ENCODE measurements at places on chromosomes 1 and 21.

- DNase-seq: no peak
These were observed 20.0 kb upstream of the PDZK1IP1 start for GRCh38 chr1:47209725-47210325.

DNA sequence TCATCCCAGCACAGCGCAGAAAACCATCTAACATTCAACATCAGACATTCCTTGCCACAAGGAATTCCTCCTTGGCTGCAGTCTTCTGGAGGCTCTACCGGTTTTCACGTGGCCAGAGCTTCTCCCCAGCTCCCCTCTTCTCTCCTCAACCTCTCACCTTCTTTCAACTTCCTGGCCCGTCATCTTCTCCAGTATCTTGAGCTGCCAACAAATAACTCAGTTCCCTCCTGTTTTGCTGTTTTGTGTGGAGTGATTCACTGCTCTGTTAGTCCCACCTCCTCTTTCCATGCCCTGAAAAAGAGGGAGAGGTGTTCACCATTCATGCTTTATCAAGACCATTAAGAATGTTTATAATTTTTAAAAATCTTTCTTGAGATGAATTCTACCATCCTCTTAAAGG is 32.6 kb downstream of the PIGM start:
- DNase-seq: no peak

DNA sequence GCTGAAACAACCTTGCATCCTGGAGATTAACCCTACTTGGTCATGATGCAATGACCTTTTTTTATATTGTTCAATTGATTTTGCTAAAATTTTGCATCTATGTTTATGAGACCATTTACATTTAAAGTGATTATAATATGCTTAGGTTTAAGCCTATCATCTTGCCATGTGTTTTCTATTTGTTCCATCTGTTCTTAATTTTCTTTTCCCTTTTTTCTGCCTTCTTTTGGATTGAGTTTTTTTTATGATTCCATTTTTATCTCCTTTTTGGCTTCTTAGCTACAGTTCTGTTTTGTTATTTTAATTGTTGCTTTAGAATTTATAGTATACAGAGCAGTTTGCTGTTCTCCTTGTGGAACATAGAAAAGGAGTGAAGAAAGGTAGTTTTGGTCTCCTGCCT is 385.1 kb upstream of the USP24 start:
- DNase-seq: no peak

GRCh38 chr1:152461544-152461943 is 47.5 kb upstream of the CRNN start:
- peak; percentile 78 for DNase-seq

DNA sequence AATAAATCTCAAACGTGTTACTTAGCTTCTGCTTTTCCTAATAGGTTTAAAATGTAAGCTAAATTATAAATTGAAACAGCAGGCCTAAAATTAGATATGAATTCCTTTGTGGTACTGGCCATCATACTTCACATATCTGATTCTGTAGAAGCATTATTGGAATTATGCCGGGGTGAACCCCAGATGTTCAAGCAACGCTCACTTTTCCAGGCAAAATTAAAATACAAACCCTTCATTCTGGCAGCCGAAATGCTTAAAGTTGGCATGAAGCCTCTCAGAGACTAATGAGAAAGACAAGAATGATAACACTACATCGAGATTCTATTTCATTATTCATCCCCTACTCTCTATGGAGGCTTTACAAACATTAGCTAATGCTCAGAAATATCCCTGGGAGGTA is 1352.7 kb upstream of the ADGRL2 start:
- DNase-seq: no peak

DNA sequence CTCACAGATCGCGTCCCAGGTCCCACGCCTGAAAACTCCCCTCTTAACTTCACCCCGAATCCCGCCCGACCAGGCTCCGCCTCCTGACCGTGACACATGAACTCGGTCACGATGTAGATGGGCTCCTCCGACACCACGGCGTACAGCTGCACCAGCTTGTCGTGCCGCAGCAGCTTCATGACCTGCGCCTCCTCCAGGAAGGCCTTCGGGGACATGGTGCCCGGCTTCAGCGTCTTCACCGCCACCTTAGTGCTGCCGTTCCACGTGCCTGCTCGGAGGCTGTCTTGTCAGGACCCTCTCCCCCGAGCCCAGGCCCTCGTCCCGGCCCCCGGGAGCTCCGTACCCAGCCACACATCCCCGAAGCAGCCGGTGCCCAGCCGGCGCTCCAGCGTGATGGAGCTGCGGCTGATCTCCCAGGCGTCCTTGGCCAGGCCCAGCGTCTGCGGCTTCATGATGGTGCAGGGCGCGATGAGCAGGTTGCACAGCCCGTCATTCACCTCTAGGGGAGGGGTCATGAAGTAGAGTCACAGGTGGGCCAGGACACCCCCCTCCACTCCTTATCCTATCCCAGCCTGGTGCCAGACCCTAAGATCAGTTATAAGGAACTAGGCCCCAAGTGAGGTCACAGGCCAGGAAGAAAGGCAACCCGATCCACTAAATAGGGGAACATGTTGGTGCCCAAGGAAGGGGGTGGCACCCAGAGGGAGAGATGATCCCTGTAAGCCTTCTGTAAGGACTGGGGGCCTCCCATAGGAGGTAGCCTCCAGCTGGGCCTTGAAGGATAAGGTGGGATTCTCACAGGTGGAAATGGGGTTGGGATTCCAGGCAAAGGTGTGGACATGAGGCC is 11.6 kb upstream of the AHDC1 start:
- DNase-seq: no peak

- no peak for DNase-seq
These were observed 323.9 kb downstream of the DISC1 start for GRCh38 chr1:231950331-231951128.

GRCh38 chr1:157106813-157107189 is 7.2 kb upstream of the ETV3L start:
- no peak for DNase-seq

GRCh38 chr1:53583021-53583867 is 124.0 kb downstream of the DMRTB1 start:
- no peak for DNase-seq

- no peak for DNase-seq
These were observed 57.0 kb downstream of the HSPG2 start for GRCh38 chr1:21879928-21880618.

- peak; percentile 26 for DNase-seq
These were observed 13.8 kb downstream of the GPATCH2 start for GRCh38 chr1:217617126-217617525.

DNA sequence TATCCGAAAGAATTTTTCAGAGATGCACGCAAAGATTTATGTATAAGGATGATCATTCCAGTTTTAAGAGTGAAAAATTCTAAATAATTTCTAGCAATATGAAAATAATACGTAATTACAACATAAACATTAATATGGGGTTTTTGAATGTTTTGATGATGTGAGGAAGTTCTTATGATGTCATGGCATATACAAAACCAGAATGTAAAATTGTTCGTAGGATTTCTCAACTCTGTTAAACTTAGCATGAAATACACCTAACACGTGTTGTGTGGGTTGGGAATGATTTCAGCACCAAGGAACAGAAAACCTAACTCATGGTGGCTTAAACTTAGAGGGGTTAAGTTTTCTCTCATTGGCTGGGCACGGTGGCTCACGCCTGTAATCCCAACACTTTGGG is 62.2 kb downstream of the MYOM3 start:
- DNase-seq: no peak

DNA sequence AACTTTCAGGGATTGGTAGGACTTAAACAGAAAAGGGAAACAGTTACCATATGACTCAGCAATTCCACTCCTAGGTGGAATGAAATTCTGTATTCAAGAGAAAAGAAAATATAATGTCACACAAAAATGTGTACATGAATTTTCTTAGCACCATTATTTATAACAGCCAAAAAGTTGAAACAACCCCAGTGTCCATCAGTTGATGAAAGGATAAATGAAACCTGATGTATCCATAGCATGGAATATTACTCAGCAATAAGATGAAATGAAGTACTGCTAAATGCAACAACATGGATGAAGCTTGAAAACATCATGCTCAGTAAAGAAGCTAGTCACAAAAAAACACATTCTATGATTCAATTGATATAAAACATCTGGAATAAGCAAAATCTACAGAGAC is 15.5 kb downstream of the EEIG2 start:
- no peak for DNase-seq

DNA sequence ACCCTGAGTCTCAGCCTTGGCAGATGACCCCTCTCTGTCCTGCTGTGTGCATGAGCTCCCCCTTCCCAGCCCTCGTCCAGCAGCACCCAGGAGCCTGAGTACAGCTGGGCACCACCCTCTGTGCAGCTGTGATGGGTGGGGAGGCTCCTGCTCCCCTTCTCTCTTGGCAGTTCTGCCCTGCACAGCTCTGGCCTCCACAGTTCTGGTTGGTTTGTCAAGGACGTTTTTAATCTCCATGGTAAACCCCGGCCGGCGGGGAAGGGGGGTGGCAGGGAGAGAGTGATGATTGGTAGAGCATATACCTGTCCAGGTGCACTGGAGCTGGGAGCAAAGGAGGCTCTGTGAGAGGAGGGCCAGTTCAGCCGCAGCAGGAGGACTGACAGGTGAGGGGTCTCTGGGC is at the start of gene CLCNKA:
TSS of gene CLCNKA (plus strand) at position 356 of the 400 bp plus-strand sequence. CDS start 584 bp downstream, outside the sequence.
- no peak for DNase-seq

DNA sequence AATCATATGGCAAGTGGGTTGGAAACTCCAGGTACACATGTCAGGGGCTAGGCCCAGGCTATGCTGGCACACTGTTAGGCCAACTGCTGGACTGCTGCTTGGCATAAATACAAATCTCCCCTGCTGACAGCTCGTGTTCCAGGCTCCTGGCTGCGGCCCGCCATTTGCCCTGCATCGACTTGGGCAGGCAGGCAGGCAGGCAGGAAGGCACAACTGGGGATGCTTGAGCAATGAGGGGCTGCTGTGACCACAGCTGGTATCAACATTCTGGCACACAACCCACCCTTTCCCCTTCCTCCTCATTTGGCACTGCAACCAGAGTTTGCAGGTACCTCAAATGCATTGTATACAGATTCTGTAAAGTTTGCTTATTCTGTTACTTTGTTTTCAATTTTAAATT is 53.2 kb downstream of the SAMSN1 start:
- DNase-seq: no peak

DNA sequence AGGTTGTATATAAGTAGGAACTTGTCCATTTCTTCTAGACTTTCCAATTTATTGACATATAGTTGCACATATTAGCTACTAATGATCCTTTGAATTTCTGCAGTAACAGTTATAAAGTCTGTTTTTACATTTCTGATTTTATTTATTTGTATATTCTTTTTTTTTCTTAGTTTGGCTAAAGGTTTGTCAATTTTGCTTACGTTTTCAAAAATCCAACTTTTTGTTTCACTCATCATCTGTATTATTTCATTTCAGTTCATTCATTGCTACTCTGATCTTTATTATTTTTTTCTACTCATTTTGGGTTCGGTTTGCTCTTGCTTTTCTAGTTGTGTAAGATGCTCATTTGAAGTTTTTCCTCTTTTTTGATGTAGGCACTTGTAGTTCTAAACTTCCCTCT is 97.9 kb downstream of the RPS6KC1 start:
- no peak for DNase-seq

- no peak for DNase-seq
These were observed 16.1 kb downstream of the WLS start for GRCh38 chr1:68216089-68216772.

DNA sequence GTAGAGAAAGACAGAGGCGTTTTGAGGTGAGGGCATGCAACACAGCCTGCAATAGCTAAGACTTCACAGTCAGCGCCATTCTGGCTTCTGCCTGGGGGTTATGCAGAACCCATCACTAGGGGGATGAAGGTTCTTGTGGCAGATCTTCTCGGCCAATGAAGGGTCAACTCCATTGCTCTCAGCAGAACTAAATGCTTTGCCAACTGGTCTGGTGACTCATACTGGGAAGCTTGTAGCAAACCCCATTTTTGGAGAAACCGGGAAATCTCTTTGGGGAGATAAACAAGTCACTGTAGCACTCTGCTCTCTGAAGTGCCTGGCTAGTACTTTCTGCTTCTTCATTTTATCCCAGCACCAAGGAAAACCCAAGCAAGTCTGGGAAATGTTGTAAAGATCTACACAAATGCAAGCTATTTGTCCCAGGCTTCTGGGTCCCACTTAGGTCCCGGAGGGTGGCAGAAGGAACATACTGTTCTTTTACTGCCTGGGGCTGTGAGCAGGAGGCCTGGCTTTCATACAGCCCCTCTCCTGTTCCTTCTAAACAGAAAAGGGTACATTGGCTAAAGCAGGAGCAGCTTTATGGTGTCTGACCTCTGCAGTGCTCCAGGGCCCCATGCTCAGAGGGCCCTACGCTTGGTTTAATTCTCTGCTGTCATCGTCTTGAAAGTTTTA is 28.8 kb downstream of the SHISA4 start:
- no peak for DNase-seq

DNA sequence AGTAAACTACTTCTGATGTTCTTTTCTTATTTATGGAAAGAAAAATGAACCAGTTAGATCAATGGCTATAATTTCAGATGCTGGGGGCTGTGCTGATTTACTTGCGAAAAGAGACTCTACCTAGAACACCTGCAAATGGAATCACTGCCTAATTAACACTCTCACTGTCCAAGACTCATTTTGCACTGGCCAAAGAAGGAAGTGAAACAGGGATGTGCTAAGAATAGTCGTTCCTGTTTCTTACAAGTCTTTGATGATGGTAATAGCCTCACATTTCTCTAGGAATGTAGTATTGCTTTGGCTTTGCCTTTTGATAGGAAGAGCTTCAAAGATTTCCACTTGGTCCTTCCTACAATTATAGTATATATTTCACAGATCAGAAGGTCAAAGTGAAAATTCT is 12.7 kb upstream of the TSNAX start:
- peak; percentile 61 for DNase-seq

GRCh38 chr1:55538428-55538827 is 323.3 kb upstream of the USP24 start:
- DNase-seq: no peak

GRCh38 chr1:16318555-16318954 is 33.7 kb downstream of the FBXO42 start:
- peak; percentile 9 for DNase-seq

- DNase-seq: no peak
These were observed 13.5 kb downstream of the MORN1 start for GRCh38 chr1:2377751-2378440.

DNA sequence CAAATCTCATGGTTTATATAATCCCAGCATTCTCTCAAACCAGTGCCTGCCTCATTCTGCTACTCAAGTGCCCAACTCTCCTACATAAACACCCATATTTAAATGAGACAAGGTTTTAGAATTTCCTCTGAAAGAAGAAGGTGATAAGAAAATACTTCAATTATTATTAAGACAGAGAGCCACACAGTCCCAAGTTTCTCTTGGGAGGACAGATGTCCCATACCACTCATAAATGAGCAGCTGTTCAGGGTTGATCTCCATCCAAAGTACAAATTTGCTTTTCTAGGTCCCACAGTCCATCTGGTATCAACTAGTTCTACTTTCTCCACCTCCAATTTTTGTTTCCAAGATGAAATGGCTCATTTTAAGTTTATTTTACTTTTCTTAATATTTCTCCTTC is 11.3 kb downstream of the DCAF8 start:
- DNase-seq: no peak

- no peak for DNase-seq
These were observed 140.0 kb downstream of the SPATA46 start for GRCh38 chr1:162236618-162237017.

DNA sequence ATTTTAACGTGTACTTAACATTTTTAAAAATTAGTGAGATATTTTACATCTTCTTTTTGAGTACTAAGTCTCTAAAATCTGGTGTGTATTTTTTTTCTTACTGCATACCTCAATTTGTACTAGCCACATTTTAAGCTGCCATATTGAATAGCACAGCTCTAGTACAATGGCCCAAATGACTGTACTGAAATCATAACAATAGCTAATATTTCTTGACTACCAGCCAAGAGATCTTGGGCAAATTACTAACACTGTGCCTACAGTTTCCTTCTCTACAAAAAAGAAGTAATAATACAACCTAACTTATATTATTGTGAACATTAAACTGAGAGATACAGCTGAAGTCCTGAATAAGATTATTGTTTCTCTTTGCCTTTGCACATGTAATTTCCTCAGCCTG is 57.2 kb downstream of the CDC7 start:
- no peak for DNase-seq
